ENCODE measurements at places on chromosomes 5 and 9.

GRCh38 chr5:149594206-149594895 lies 13.1 kb downstream of the ARHGEF37 start:
- no peak for DNase-seq

GRCh38 chr5:52945040-52945439 lies 44.1 kb upstream of the ITGA2 start:
- no peak for DNase-seq

- DNase-seq, result no peak
Measured at GRCh38 chr5:124895236-124895635, 148.8 kb upstream of the ZNF608 start.

DNA sequence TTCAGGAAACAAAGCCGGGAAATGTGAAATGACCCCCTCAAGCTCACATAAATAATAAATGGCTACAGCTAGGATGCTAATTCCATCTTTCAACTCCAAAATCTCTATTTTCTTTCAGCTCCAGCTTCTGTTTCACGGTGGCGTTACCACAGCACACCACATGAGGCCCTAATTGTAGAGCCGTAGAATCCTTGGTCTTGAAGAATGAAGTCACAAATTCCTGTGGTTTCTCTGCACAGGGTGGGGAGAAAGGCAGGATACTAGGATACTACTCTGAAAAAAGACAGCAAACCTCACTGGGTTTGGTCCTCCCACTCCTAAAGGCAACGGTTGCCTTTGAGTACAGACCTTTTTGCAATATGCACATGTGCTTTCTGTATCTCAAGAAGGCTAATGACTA lies 13.9 kb upstream of the RARS1 start:
- DNase-seq, result no peak

DNA sequence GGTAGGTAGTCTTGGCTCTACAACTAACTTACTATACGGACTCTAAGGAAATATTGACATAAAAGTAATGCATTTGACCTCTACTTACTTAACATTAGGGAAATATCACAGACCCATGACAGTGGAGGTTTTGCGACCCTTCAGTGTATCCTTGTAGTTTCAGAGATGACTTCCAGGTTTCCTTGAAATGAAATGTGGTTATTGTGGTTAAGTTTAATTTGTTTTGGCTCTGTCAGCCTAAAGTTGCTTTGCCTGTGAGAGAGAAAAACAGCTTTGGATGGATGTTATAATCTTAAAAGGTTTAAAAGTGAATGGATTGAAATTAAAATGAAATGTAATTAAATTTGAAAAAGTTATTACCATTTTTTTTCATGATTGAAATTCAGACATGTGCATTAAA lies 42.9 kb downstream of the LRRTM2 start:
- no peak for DNase-seq

DNA sequence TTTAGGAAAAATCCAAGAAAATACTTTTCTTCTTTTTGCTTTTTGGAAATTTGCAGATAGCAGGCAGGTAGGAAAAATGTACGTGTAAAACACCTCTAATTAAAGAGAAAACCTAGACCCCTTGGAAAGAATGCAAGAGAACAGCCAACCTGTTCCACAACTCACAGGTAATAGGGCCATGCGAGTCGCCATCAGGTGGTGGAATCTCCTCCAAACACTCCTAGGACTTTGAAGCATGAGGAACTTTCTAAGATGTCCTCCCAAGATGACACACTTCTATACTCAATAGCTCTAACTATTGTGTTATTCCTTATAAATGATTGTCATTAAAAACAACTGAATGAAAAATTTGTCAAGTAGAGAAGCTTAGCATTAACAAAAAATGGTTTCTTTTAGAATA lies 174.0 kb downstream of the TMC1 start:
- DNase-seq, result no peak

- DNase-seq, result no peak
Measured at GRCh38 chr9:104232781-104233341, 138.8 kb downstream of the SMC2 start.

DNA sequence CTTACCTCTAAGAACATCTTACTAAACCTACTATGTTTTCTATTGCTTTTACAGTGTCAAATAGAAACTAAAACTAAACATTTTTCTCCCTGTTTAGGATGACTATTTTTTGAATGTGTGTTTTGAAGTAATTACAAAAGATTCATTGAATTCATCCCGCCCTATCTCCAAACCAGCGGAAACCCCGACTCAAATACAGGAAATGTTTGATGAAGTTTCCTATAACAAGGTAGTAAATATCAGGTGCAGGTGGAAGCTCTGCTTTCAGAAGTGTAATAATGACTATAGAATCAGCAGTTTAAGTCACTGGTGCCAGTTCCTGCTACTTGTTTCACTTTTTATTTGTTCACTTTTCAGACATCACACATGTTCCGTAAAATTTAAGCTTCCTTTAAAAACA lies 20.0 kb downstream of the ERAP2 start:
- DNase-seq, result no peak

GRCh38 chr5:153601377-153601776 lies 110.9 kb downstream of the GRIA1 start:
- no peak for DNase-seq

DNA sequence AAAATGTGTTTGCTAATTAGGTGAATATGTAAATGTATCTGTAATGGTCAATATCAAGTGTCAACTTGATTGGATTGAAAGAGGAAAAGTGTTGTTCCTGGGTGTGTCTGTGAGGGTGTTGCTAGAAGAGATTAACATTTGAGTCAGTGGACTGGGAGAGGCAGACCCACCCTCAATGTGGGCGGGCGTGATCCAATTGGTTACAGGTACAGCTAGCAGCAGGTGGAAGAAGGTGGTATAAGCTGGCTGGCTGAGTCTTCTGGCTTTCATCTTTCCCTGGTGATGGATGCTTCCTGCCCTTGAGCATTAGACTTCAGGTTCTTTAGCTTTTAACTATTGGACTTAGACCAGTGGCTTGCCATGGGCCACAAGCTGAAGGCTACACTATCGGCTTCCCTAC lies 779.0 kb upstream of the CTNND2 start:
- DNase-seq, result no peak

- DNase-seq, result no peak
Measured at GRCh38 chr5:159921721-159922120, 5.4 kb downstream of the ADRA1B start.

DNA sequence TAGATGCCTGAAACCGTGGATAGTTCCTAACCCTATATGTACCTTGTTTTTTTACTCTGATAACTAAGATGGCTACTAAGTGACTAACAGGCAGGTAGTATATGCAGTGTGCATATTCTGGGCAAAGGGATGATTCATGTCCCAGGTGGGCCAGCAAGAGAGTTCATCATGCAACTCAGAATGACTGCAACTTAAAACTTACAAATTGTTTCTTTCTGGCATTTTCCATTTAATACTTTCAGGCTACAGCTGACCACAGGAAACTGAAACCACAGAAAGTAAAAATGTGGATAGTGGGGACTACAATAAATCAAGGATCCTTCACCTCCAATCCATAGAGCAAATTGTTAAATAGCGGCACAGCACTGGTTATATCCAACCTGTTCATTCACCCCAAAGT lies 30.7 kb upstream of the VCAN start:
- DNase-seq, result no peak

DNA sequence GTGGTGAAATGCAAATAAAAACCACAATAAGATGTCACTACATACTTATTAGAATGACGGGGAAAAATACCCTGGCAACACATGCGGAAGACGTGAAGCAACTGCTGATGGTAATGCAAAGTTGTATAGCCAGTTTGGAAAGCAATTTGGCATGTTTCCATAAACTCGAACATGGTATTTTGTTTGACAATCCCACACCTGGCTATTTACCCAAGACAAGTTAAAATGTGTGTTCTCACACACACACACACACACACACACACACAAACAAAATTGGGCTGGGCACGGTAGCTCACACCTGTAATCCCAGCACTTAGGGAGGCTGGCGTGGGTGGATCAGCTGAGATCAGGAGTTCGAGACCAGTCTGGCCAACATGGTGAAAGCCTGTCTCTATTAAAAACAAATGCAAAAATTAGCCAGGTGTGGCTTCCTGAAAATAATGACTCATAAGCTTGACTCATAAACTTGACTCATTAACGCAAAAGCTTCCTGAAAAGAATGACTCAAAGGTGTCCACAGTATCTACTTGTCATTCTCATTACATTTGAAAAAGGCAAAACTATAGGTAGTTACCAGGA lies 456.5 kb downstream of the CDH18 start:
- DNase-seq, result no peak

DNA sequence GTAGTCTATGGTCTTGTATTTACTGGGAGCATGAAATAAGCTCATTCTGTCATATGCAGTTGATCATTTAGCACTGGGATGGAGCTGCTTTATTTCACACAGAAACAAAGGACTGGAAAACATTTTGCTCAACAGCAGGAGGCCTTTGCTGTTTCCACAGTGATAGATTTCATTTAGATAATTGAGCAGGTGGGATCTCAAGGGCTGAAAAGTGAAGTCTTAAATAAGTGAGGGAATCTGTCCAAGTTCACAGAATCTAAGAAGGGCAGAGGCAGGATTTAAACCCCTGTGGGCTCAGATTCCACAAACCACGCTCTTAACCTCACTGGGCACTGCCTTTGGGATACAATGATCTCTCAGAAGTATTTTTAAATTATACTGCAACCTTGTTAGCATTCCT lies 47.8 kb downstream of the PRLR start:
- DNase-seq, result no peak

- DNase-seq, result no peak
Measured at GRCh38 chr5:83255268-83255667, 177.9 kb downstream of the XRCC4 start.

DNA sequence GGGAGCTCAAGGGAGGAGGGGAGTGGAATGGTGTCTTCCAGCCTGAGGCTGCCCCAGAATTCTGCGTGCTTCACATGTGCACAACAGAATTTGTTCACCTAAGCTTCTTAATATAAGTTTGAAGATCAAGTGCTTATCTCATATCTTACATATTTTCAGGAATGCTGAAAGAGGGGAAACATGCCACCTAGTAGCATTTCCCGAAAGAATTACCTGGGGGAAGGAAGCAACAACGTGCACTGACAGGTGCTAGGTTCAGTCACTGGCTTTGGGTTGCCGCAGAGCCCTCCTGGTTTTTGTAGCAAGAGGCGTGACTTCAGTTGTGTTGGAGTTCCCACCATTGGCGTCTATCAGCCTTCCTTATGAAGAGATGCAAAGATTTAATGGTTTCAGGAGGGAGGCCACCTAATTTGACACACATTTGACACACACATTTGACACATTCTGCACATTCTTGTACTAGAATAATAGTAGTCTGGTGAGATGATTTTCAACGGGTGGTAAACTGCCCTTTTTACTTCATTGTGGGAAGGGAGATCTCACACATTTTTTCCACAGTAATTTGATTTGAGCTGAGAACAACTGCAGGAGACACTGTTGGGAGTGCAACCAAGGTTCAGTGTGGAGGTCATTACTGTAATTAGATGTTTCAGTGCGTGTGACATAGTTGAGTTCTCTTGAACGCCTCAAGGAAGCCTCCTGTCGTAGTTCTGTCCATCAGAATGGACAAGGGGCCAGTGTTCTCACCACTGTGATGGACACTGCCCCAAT lies 481.3 kb downstream of the CCDC171 start:
- no peak for DNase-seq

- DNase-seq, result no peak
Measured at GRCh38 chr5:14584848-14585247, 3.3 kb downstream of the OTULINL start.

DNA sequence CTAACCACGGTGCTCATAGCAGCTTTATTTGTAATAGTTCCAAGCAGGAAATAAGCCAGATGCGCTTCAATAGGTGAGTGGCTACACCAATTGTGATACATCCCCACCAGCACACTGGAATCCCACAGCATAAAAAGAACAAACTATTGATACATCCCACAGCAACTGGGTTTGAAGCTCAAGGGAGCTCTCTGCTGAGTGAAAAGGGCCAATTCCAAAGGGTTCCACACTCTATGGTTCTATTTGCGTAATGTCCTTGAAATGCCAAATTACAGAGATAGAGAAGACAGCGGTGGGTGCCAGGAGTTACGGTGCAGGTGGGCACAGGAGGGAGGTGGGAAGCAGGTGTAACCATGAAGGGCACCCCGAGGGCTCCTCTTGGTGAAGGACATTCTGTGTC lies 155.3 kb upstream of the PPP1R26 start:
- DNase-seq, result no peak

- DNase-seq, result no peak
Measured at GRCh38 chr5:137566118-137566541, 67.0 kb upstream of the SPOCK1 start.

GRCh38 chr9:97373331-97373730 lies 38.6 kb upstream of the TDRD7 start:
- DNase-seq, result no peak

- DNase-seq, result peak; percentile 75
Measured at GRCh38 chr5:177390363-177391300, 6.4 kb downstream of the SLC34A1 start.

- DNase-seq, result no peak
Measured at GRCh38 chr9:121884057-121884541, 209.0 kb downstream of the TTLL11 start.

- DNase-seq, result no peak
Measured at GRCh38 chr5:140041492-140042392, 1.4 kb downstream of the NRG2 start.

GRCh38 chr5:67437905-67438845 lies 241.6 kb upstream of the CD180 start:
- no peak for DNase-seq

DNA sequence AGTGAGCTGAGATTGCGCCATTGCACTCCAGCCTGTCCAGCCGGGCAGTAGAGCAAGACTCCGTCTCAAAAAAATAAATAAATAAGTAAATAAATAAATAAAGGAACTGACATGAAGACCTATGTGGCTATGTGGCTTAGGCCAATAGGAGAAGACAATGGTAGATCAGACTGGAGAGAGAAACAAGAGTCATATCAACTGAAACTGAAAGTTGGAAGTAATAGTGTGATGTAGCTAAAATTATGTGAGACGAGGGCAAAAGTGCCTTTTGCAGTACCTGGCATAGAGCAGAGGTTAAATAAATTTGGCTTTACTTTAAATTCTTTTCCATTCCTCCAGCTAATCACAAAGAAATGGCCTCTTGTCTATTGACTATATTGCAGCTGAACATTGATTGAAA lies 7.3 kb downstream of the FBP2 start:
- DNase-seq, result no peak

DNA sequence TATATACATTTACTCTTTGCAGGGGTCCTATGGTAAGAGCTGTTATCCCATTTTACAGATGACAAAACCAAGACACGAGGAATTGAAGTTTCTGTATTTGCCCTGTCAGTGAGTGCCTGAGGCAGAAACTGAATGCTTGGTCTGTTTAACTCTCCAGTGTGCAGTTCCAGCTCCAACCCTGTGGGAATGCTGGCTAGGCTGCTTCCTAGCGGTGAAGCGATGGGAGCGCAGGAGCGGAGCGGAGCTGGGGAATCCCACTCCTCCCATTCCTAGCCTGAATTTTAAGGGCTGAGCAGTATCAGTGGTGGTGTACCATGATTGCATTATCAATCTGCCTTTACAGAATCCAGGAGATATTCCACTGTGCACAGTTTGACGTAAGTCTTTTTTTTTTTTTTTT lies 202.3 kb downstream of the LRRC70 start:
- no peak for DNase-seq

Data from NCI-H187 (cell line).